ENCODE measurements at places on chromosomes 2 and 18.

- no peak for DNase-seq
These were observed 50.9 kb upstream of the BIN1 start for GRCh38 chr2:127157651-127158485.

DNA sequence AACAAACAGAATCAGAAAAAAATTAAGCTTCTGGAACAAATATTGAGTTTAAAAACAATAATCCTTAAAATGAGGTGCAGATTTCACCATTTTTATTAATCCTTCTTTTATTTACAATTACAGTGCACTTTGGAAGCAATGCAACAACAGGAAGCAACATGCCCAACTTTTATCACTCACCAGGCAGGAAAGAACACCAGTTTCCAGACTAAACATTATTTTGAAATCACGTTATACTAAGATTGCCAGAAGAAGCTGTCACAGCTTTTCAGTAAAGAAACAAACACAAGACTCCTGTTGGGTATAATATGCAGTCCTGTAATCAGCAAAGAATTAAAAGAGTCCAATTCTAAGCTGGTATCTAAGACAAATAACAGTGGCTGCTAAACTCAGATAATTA lies 137.9 kb upstream of the ZC3H15 start:
- DNase-seq, result no peak

DNA sequence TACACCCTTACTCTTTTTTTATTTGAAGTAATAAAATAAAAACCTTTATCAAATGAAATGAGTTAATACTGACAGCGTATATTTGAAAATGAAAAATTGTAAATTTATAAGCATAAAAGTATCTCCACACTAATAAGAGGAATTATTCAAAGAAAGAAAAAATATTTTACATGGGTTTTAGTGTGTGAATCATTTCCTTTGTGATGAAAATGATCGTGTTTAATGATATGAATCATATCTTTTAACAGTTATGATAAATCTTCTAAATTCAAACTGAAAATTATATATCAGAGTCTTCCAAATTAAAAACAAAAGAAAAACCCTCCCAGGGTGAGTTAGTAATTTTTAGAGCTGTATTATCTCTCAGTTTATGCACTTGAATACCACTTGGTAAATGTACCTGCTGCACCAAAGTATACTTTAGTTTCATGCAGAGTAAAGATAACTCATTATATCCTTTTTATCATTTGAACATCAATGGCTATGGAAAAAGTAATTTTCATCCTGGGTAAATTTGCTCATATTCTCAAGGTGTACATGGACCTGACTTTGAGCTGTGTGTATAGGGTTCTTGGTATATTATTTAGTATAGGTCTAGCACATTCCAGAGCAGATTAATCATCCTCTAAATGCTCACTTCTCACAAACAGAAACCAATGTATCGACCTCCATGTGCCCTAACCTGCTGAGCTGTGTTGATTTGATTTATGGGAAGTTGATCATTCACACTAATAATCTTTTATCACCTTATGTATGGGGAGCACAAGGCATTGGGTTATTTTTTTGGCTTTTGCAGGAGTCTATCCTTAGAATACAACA lies 98.7 kb upstream of the VWC2L start:
- no peak for DNase-seq

DNA sequence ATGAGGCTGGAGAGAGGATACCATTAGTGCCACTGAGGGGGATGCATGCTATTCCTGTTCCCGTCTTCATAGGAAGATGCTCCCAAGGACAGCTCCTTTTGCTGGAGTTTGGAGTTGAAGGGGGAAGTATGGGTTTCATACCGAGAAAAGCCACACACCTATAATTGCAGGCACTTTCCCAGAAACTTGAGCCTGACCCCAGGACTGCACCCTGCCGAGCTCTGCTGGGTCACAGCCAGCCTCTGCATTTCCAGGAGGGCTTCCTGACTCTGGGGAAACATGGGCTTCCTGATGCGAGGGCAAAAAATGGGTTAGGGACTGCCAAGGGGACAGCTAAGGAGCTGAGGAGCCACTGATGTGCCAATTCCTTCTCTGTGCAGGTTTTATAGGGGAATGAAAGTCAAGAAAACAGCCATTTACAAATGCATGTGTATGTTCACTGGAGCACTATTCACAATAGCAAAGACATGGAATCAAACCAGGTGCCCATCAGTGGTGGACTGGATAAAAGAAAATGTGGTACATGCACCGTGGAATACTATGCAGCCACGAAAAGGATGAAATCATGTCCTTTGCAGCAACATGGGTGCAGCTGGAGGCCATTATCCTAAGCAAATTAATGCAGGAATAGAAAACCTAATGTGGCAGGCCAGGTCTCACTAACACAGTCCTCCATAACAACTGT lies 104.5 kb downstream of the ACAA2 start:
- DNase-seq, result no peak

GRCh38 chr2:54577944-54578647 lies 122.0 kb downstream of the SPTBN1 start:
- DNase-seq, result no peak

DNA sequence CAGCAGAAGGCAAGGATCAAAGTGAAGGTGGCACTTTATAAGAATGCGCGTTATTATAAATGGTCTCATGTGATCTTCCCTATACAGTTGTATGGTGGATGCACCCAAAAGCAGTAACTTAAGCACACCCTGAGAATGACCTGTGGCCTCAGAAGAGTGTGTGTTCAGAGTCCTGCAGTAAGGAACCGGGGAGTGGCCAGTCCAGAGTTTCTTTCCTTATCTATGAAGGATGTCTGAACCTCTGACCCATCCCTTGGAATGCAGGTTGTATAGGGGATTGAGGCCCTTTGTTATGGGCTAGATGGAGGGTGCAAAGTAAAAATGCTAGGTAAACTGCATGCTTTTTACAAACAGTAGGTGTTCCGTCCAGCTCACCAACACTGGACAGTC lies 43.6 kb upstream of the ANKRD44 start:
- no peak for DNase-seq

DNA sequence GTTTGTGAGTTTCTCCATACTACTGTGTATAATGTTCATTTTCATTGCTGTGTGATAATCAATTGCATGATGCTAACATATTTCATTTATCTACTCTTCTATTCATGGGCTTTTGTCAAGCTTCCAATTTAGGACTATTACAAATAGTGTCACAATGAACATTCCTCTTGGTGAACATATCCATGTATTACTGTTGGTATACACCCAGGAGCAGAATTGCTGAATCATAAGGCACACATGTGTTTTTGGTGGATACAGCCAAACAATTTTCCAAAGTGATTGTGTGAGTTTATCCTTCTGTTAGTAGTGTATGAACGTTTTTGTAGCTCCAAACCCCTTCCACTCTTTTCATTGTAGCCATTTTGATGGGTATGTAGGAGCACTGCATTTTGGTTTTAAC lies 101.6 kb upstream of the COPS8 start:
- DNase-seq, result no peak

GRCh38 chr2:134782792-134783191 lies 55.6 kb upstream of the ACMSD start:
- DNase-seq, result no peak

DNA sequence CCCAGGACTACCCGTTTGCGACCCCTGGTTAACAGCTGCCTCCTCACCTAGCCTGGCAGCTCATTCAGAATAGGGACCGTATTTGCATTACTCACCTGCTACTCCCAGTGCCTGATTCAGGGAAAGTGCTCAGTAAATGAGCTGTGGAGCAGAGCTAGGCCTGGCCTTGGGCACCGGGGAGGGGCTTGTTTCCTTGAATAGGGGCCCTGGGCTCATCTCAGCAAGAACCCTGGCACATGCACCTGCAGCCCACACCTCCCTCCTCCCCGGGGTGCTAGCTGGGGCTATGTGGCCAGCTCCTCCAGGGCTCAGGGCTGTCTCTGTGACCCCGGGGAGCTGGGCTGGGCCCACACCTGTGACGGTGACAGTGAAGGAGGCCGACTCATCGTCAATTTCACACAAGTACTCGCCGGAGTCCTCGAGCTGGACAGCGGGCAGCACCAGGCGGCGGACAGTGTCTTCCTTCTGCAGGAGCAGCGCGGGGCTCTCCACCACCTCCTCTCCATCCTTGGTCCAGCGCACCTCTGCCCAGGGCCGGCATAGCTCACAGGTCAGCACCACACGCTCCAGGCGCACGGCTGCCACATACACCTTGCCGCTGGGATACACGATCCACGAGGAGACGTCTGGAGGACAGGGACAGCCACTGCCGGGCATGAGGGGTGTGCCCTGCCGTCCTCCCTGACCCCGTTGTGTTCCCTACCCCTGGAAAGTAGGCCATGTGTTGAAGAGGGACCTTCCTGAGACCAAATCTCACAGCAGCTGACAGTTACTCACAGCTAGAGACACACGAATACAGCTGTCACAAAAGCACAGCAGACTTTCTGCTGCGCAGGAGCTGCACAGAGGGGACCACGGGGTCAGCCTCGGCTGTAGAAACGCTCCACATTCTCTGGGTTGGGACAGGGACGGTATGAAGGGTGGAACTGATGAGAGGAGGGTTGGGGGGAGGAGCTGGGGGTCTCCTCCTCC lies 9.0 kb downstream of the OBSL1 start:
- no peak for DNase-seq

DNA sequence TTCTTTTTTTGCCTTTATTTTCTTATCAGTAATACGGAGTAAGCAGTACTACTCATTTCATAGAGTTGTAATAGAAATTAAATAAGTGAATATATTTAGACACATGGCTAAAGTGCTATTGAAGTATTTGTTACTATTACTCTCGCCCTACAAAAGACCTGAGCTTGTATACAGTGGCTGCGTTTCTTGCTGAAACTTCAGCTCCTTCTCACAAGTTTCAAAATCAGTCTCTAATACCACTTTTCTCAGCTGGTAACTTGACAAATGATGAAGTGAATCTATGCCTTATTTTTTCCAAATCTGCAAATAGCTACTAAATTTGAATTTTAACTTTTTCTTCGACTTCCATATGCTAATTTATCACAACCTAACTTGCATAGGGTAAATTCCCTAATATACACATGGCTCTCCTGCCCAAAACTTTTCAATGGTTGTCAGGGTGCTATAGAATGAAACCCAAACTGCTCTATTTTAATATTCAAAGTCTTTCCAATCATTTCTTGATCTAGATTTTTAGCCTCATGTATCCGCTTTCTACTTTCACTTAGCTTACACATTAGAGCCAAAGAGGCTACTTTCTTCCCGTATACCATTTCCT lies 347.8 kb upstream of the GULP1 start:
- DNase-seq, result no peak

GRCh38 chr2:173148520-173148919 lies 72.9 kb downstream of the MAP3K20 start:
- DNase-seq, result no peak

DNA sequence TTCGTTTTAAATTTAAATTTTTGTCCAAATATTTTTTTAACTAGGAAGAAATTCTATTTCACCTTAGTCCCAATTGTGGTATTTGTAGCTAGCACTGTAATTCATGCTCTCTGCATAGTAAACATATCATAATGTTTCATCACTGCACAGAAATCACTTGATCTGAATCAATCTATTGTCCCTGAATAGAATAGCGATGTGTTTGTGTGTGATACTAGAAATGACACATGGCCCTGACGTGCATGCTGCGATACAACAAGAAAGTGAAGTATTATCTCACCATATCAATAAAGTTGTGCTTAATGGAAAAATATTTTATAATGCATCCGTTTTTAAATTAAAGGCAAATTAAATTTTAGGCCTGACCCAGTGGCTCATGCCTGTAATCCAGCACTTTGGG lies 10.0 kb downstream of the TTL start:
- DNase-seq, result no peak

- DNase-seq, result no peak
These were observed 12.3 kb downstream of the GKN2 start for GRCh38 chr2:68940369-68940768.

DNA sequence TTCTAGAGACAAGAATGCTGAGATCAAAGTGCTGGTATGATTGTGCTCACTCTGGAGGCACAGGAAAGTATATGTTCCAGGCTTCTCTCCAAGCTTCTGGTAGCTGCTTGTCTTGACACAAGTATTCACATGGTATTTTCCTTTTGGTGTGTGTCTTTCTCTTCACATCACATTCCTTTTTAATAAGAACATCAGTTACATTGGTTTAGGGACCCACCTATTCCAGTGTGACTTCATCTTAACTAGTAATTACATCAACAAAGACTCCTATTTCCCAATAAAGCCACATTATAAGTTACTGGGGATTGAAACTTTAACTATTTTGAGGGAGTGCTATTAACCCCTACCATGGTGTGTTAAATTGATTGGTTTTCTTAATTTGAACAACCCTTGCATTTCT lies 119.1 kb downstream of the FSIP2 start:
- DNase-seq, result no peak

- no peak for DNase-seq
These were observed 148.3 kb upstream of the HDAC4 start for GRCh38 chr2:239548965-239549595.

GRCh38 chr18:61901323-61901986 lies 8.6 kb upstream of the RNF152 start:
- DNase-seq, result peak; percentile 4

- no peak for DNase-seq
These were observed 12.0 kb upstream of the CDK15 start for GRCh38 chr2:201794294-201794693.

DNA sequence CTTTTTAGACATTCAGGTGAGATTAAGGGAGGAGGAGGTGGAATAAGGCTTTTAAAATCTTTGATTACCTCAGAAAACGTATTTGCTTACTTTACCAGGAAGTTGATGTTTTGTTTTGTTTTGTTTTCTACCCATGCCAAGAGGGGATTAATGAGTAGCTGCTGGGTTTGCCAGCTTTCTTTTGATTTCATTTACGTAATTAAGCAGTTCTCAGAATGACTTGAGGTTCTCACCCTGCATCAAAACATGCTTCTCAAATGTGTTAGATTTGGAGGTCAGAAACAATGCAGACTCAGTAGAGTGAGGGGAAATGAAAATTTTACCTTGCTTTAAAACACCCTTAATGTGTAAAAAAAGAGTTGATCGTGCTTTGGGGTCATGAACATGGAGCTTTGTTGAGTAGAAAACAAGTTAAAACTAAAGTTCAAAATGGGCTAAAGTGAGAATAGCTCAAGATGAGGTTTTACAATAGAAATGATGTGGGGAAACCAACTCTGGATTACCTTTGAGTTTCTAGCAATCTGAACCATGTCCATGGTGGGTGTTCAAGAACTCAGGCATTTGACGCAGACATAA lies 217.1 kb upstream of the EPAS1 start:
- no peak for DNase-seq

- no peak for DNase-seq
These were observed 28.8 kb downstream of the COLEC12 start for GRCh38 chr18:471716-472115.

DNA sequence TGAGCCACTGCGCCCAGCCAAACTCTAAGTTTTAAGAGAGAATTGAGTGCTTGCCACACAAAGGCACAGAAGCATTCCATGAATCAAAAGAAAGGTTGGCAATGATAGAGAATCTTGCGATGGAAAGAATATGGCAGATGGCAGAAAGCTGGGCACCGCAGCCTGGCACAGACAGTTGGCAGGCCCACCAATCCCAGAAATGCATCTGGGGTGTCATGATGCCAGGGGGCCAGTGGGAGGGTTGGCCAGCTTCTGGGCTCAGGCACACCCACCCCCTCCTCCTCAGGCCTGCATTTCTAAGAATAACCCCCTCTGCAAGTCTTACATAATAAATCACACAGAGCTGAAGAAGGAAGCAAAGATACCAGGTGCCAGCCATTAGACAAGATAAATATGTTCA lies 19.6 kb downstream of the ZNF2 start:
- no peak for DNase-seq

GRCh38 chr2:25514043-25514637 lies 159.2 kb downstream of the DTNB start:
- no peak for DNase-seq

- DNase-seq, result no peak
These were observed 71.5 kb downstream of the COLEC12 start for GRCh38 chr18:429030-429429.

Measured in activated naive CD4-positive, alpha-beta T cell (primary cell).